ENCODE measurements at places on chromosomes 11 and 22.

DNA sequence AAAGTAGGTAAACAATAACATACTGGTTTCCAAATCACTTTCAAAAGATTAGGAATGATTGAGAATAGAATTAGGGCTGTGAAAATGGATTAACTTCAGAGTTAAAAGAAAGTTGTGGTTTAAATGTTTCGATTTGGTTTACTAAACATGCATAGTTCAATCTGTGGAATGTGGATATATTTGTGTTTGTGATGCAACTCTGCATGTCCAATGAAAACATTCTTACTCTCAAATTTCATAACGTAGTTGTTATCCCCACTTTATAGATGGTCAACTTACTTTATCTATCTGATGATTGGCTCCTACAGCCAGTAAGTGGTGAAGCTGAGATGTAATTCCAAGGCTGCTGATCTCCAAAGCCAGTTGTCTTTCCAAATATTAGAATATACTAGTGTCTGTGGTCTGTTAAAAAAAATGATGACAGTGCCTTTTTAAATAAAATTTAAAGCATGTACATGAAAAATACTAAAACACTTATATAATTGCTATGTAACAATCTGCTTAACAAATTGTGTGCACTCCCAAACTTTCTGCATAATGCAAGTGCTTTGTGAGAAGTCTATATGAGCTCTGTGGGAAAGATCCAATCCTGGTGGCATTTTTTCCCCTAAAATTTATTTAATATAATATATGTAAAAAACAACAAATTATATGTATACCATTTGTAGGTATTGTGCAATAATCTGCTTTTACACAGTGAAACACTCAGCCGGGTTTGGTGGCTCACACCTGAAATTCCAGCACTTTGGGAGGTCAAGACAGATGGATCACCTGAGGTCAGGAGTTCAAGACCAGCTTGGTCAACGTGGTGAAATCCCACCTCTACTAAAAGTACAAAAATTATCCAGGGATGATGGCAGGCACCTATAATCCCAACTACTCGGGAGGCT is 9.7 kb upstream of the SIK3 start:
- DNase-seq: no peak

DNA sequence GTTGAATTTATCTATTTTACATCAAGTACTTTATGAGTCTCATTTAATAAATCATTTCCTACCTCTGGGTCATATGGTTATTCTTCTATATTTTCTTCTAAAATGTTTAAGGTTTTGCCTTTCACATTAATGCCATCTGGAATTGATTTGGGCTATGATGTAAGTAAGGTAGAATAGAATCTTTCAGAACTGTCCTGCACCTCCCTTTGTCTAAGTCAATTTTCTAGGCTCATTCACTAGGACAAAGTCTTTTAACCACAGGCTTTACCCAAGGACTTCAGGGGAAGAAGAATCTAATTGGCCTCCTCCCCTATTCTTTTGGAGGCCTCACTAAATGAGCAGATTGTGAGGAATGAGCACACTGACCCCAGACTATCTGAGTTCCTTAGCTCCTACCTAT is 146.0 kb downstream of the BBOX1 start:
- DNase-seq: no peak

- no peak for DNase-seq
Observed at GRCh38 chr11:70531281-70532065, 133.1 kb downstream of the CTTN start.

DNA sequence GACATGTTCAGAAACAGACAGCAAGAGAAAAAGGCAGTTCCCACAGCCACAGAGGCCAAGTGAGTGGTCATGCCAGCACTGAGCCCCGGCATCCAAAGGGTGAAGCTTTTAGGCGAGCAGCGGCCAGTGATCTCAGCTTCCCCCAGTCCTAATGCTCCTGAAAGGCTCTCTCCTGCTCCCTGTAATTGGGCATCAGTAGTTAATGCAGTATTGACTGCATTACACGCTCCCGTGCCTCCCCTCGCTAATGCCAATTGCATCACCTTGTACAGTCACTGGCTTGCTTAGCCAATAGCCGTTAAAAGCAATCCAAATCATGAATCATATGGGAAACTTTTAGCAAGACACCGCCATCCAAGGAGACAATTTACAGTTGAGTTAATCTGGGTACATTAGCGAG is 4.9 kb downstream of the LMO1 start:
- no peak for DNase-seq

GRCh38 chr11:128305588-128305987 is 281.8 kb downstream of the ETS1 start:
- DNase-seq: no peak

- DNase-seq: no peak
Observed at GRCh38 chr11:107757661-107758060, 45.8 kb upstream of the SLN start.

DNA sequence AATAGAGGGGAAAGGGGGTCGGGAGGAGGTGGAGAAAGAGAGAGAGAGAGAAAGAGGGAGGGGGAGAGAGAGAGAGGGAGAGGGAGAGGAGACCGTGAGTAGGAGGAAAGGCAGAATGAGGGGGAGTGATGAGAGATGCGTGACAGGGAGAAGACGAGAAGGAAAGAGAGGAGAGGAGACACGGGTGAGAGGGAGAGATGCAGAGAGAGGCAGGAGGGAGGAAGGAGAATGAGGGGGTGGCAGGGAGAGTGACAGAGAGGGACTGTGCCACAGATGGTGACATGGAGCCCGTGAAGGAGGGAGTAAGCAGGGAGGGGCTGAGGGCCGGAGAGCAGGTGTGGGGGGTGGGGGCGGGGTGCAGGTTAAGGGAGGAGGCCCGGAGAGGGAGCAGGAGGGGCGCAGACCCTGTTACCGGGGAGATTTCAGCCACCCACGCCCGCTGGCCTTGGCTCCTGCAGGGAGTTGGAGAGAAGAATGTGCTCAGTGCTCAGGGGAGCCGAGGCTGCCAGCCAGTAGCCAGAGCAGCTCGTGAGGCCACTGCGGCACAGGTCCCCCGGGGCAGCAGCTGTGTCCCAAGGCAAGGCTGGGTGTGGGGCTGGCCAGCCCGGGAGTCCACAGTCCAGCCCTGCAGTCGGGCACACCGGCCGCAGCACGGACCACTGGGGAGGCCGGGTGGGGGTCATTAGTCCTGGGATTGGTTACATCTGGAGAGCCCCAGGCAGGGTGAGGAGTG is at the start of gene SSTR3:
Gene SSTR3 (minus strand): TSS at position 304 of the 733 bp plus-strand sequence. CDS start 4,674 bp downstream, outside the sequence.
- DNase-seq: no peak

GRCh38 chr11:73950869-73951710 is at the start of gene DNAJB13:
Gene DNAJB13, plus strand, starts transcription at chr11:73951026. Its CDS starts 44 bp downstream, at chr11:73951070.
- DNase-seq: no peak

GRCh38 chr22:20771918-20772625 is 1.8 kb upstream of the SERPIND1 start:
- no peak for DNase-seq

DNA sequence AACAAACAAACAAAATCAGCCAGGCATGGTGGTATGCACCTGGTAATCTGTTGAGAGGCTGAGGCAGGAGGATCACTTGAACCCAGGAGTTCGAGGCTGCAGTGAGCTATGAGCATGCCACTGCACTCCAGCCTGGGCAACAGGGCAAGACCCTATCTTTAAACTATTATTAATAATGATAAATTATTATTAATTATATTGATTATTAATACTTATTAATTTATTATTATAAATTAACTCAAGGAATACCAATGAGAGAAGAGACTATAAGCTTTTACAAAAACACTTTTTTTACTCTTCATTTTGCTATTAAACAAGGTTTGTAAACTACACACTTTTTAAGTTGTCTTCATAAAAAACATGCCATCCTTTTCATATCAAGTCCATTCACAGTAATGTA is 97.7 kb upstream of the APOA1 start:
- DNase-seq: no peak

GRCh38 chr22:23752090-23752691 is 1.3 kb upstream of the ZNF70 start:
- DNase-seq: no peak

DNA sequence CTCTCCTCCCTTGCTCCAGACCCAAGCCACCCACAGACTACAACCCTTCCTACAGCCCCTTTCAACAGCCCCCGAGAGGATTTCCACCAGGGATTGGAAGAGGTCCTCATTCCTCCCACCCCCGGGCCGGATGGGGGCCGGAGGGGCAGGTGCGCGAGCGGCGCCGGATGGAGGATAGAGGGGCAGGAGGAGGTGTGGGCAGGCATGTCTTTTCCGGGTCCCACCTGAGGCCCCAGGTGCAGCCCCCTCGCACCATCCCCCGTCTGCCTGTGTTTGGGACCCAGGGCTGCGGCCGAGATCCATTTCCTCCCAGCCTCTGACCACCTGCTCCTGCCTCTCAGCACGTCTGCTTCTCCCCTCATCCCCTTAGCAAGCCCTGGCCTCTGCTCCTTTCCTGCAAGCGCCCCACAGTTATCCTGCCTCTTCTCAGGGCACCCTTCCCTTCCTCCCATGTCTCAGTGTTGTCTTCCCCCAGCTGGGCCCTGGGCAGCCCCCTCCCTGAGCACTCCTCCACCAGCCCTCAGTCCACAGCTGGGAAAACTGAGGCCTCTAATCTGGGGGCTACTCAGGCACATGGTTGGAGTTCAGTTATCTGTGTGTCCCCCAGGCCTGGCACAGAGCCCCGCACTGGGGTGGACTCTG is 19.3 kb upstream of the CBX7 start:
- no peak for DNase-seq

GRCh38 chr22:49087716-49088601 is 739.7 kb downstream of the BRD1 start:
- no peak for DNase-seq

GRCh38 chr22:47196881-47197772 is 434.7 kb downstream of the TBC1D22A start:
- DNase-seq: no peak

- no peak for DNase-seq
Observed at GRCh38 chr11:72820439-72821139, 6.4 kb downstream of the ATG16L2 start.
